Liver (tissue), 10 donors: ENCODE measurements at places on chromosomes 2 and 18.

GRCh38 chr2:20935168-20935775 is 108.6 kb downstream of the APOB start:
- no peak overlapping the region for H3K27ac ChIP-seq
- no peaks in the 10 kb centered on the region for H3K36me3 ChIP-seq
- DNase-seq, result no peak
- H3K27me3 ChIP-seq, result no peaks in the 10 kb centered on the region
- H3K4me3 ChIP-seq, result no peak overlapping the region

DNA sequence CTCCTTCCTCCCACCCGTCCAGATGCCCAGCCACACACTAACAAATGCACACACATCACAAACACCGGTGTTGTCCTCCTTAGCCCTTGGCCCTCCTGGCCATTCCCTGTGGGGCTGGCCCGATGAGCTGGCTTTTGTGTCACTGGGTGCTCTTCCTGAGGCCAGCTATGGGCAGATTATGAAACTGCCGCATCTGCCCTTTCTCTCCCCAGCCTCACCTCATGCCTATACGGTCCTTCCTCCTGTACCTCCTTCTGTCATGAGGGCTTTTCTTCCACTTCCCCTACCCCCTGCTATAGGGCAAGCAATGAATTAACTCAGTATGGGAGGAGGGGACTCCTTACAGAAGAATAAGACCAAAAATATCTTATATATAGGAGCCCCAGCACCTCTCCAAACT is 10.3 kb upstream of the INO80C start:
- no peaks in the 10 kb centered on the region for H3K36me3 ChIP-seq
- no peaks in the 10 kb centered on the region for H3K27me3 ChIP-seq
- DNase-seq, result peak; percentile 10
- H3K27ac ChIP-seq, result no peak overlapping the region
- peaks cover 10% of the 10 kb centered on the region for H3K4me1 ChIP-seq

- peak; percentile 17 for DNase-seq
- no peaks in the 10 kb centered on the region for H3K27me3 ChIP-seq
- no peak overlapping the region for H3K27ac ChIP-seq
- peaks cover 4% of the 10 kb centered on the region for H3K4me1 ChIP-seq
Measured at GRCh38 chr2:71952572-71953188, 195.0 kb downstream of the CYP26B1 start.

DNA sequence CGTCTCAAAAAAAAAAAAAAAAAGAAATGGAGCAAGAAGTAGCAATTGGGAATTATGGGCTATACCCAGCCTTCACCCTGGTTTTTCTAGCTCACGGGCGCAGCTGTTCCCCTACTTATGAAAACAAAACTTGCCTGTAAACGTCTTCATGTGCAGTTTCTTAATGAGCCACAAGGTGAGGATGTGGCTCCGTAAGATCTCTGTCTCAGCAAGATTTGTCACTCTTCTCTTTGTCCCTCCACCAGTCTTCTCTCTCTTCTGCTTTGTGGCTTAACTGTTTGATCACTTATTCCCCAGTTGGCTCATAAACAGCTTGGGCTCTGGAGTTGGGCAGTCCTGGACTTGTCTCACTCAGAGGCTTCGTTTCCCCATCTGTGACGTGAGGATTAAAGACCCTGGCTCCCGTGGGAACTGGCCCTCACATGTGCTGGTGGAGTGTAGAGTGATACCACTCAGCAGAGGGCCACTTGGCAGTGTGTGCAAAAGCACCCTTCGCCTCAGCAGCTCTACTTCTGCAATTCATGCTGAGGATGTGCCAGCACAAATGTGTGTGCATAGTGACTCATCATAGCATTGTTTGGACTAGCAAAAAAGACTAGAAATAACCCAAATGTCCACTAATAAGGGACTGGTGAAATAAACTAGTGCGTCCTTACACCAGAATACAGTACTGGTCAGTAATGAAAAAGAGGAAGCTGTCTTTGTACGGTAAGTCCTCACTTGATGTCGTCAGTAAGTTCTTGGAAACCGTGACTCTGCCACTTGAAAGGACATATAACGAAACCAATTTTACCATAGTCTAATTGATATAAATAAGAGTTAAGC is 8.7 kb downstream of the CEP68 start:
- no peak for DNase-seq
- H3K4me3 ChIP-seq, result no peak overlapping the region
- H3K27ac ChIP-seq, result peak overlapping the region; percentile 29
- H3K36me3 ChIP-seq, result no peaks in the 10 kb centered on the region

GRCh38 chr2:113212245-113213060 is 38.7 kb downstream of the PSD4 start:
- no peaks in the 10 kb centered on the region for H3K27me3 ChIP-seq
- H3K36me3 ChIP-seq, result no peaks in the 10 kb centered on the region
- no peaks in the 10 kb centered on the region for H3K4me1 ChIP-seq
- no peak overlapping the region for H3K27ac ChIP-seq
- no peak for DNase-seq

- no peaks in the 10 kb centered on the region for H3K4me1 ChIP-seq
- H3K27me3 ChIP-seq, result no peaks in the 10 kb centered on the region
- no peaks in the 10 kb centered on the region for H3K36me3 ChIP-seq
- no peak overlapping the region for H3K27ac ChIP-seq
- H3K4me3 ChIP-seq, result no peak overlapping the region
Measured at GRCh38 chr18:47413327-47413726, 161.9 kb upstream of the SKOR2 start.

DNA sequence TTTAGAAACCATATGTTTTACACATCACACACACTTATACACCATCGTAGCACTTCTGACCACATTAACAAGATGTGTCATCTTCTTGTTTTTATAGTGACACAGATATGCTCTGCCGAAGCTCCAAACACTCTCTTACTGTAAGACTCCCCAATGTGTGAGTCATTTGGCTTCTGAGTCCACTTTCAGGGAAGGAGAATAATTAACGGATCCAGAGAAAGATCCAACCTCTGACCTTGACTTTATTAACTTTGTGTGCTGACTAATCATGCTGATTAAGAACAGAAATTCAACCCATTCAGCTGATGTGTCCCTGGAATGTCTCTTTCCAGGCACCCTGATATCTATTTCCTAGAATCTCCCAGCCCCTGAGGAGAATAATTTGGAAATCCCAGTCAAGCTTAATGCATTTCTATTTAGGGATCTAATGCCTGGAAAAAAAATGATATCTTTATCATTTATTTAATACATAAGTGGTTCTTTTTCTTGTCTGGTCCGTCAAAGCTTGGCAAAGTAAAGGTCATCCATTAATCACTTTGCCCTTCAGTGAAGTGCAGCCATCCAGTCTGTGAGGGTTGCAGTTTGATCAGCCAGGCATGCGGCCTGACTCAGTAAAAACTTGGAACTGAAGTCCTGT is 615.8 kb upstream of the SYT4 start:
- H3K4me1 ChIP-seq, result no peaks in the 10 kb centered on the region
- H3K36me3 ChIP-seq, result no peaks in the 10 kb centered on the region

DNA sequence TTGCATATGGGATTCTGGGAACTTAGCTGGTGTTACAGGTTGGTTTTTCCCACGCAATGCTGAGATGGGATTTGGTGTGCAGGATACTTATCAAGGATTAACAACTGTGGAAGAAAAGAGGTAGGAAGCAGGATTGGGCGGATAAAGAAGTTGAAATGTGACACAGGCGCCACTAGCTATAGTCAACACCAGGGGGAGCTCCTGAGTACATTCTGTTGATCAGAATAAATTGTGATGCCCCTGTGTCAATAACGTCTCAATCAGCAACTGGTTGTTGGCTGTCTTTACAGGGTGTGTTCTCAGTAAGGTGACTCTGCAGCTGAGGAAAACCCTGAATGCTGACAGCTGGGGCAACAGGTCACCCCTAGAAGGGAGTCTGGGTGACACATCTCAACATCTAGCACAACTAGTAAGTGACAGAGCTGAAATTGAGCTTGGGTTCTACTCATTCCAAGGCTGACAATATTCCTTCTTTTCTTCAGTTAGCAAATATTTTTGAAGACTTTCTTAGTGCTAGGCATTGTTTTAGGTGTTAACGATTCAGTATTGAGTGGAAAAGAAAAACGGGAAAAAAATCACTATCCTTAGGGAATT is 143.0 kb downstream of the ARL6IP6 start:
- DNase-seq, result no peak
- H3K36me3 ChIP-seq, result no peaks in the 10 kb centered on the region
- H3K27ac ChIP-seq, result no peak overlapping the region
- no peaks in the 10 kb centered on the region for H3K27me3 ChIP-seq
- H3K4me1 ChIP-seq, result no peaks in the 10 kb centered on the region
- no peak overlapping the region for H3K4me3 ChIP-seq

- no peak overlapping the region for H3K4me3 ChIP-seq
- no peaks in the 10 kb centered on the region for H3K36me3 ChIP-seq
- no peak for DNase-seq
Measured at GRCh38 chr18:22470248-22471235, 52.8 kb upstream of the CTAGE1 start.

- DNase-seq, result no peak
- H3K27ac ChIP-seq, result no peak overlapping the region
- H3K27me3 ChIP-seq, result no peaks in the 10 kb centered on the region
Measured at GRCh38 chr2:67802291-67802690, 260.5 kb downstream of the C1D start.

GRCh38 chr2:153354377-153354776 is 124.2 kb downstream of the RPRM start:
- no peaks in the 10 kb centered on the region for H3K4me1 ChIP-seq
- no peaks in the 10 kb centered on the region for H3K36me3 ChIP-seq
- H3K27me3 ChIP-seq, result no peaks in the 10 kb centered on the region
- H3K4me3 ChIP-seq, result no peak overlapping the region
- H3K27ac ChIP-seq, result no peak overlapping the region
- DNase-seq, result no peak

DNA sequence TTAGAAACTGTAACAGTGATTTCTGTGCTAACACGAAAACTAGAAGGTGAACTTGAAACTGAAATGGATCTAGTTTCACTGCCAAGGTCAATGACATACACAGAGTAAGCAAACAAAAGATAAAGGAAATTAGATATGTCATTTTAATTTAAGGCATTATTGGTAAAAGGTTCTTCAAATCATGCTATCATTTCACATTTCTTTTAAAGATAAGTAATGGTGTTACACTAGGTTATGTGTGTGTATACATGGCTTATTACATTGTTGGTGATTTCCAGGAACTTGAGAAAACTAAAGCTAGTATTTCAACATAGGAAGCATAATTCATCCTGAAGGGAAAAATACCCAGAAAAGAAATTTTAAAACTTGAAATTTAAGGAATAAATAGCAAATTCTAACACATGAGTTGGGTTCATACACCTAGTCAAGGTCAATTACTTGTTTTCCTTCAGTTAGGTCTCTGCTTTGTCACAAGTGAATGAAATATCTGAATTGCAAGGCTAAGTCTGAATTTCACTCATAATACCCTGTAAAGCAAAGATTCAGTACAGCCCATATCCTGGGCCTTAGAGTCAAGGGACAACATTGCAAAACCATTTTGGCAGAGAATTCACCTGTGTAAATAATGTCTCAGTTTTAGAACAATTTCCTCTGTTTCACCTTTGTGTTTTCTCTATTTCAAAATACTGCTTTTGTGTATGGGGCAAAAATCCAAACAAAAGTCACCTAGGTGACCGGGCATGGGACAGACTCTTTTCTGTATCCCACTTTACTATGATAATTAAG is 141.6 kb downstream of the SRBD1 start:
- no peak overlapping the region for H3K4me3 ChIP-seq
- peaks cover 5% of the 10 kb centered on the region for H3K4me1 ChIP-seq
- no peaks in the 10 kb centered on the region for H3K36me3 ChIP-seq
- peak overlapping the region; percentile 58 for H3K27ac ChIP-seq

- H3K27me3 ChIP-seq, result no peaks in the 10 kb centered on the region
- no peak for DNase-seq
- no peaks in the 10 kb centered on the region for H3K36me3 ChIP-seq
Measured at GRCh38 chr2:76330865-76331264, 620.1 kb upstream of the GCFC2 start.

DNA sequence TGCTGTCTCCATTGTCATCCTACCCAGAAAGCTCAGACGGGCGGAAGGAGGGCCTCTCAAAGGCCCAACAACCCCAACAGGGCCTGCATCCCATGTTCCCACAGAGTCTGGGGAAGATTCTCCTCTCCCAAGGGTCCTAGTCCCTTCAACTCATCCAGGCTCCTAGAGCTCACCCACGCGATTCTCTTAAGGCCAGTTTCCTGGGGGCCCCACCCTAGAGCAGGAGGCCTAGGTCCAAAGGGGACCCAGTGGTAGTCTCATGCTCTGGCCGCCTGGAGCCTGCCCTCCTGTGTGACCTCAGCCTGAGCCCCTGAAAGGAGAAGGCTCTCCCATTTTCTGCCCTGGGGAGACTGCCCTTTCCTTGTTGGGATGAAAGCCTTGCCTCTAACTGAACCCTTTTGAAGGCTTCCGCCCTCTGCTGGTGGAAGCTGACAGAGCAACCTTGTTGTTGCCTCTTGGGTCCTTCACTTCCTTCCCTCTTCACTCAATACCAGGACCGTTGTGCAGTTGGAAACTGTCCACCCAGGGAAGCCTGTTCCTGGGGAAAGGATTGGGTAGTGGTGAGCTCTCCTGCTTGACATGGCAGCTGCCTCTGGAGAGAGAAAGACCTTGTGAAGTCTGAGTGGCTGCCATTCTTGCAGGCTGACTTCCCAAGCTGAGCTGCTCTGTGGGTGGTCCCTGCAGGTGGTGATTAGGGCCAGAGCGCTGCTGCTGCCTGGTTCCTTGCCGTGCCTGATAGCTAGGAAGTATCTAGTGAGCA is 86.0 kb upstream of the ALPP start:
- DNase-seq, result peak; percentile 50
- H3K27me3 ChIP-seq, result no peaks in the 10 kb centered on the region
- no peaks in the 10 kb centered on the region for H3K4me1 ChIP-seq

DNA sequence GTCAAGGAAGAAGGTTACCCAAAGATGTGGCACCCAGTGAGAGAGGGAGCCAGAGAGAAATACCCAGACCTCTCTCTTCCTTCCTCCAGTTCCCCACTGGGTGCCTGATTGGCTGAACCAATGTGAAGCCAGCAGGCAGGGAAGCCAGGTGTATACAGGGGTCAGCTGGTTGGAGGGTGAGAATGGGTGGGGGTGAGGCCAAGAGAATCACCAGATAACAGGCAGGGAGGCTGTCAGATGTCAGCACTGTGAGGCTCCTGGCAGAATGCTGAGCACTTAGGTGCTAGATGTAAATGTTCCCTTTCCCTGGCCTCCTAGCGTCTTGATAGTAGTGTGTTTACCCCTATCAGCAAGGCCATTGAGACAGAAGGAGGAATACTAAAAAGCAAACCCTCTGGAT is 104.0 kb upstream of the MGAT5 start:
- no peak overlapping the region for H3K27ac ChIP-seq
- H3K36me3 ChIP-seq, result no peaks in the 10 kb centered on the region
- no peaks in the 10 kb centered on the region for H3K27me3 ChIP-seq
- no peak overlapping the region for H3K4me3 ChIP-seq
- H3K4me1 ChIP-seq, result no peaks in the 10 kb centered on the region
- DNase-seq, result no peak

- peaks cover 7% of the 10 kb centered on the region for H3K27me3 ChIP-seq
- H3K4me1 ChIP-seq, result peaks cover 8% of the 10 kb centered on the region
- no peak overlapping the region for H3K27ac ChIP-seq
Measured at GRCh38 chr2:104871972-104872865, 18.3 kb downstream of the POU3F3 start.

DNA sequence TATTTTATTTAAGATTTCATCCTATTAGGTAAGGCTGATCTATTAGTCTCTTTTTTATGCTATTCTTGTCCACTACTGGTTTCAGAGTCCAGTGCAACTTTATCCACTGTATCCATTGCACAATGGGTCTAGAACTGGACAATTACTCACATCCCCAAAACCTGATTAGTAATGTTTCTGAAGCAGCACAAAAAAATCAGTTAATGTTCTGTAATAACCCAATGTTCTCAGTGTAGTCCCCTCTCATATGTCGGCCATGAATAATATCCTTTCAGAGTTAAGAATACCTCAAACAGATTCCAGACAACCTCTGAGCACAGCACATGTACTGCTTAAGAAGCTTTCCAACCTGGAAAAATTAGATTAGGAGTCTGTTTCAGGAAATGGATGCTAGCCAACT is 29.7 kb downstream of the MGAT4A start:
- no peaks in the 10 kb centered on the region for H3K36me3 ChIP-seq
- DNase-seq, result no peak
- peaks cover 40% of the 10 kb centered on the region for H3K4me1 ChIP-seq
